ENCODE measurements at places on chromosomes 1 and 21.

- DNase-seq: no peak
Measured at GRCh38 chr1:112070677-112071076, 81.2 kb upstream of the KCND3 start.

GRCh38 chr1:68206848-68207689 is 25.3 kb downstream of the WLS start:
- no peak for DNase-seq

DNA sequence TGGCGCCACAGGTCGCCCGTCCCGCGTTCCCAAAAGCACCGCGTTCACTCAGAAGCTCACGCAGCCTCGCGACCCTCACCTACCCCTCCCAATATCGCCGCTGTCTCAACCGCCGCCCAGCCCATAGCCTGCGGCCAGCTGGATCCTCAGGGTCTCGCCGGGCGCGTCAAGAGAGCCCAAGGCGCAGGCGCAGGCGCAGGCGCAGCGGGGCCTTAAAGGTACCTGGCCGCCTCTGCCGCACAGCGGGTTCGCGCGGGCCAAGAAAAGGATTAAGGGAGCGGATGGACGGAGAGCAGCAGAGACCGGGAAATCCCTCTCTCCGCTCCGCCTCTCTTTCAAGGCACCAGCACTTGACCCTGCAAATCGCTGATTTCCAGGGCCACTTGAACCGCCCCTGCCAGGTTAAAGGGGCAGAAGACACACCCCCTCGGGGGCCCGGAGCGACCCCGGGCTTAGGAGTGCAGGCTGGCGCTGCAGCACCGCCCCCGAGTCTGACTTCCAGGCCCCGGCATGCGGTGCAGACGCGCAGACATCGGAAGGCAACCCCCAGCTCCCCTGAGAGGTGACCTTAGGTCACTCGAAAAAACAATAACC is at the start of gene NBPF20:
NBPF20 (minus strand) TSS at position 168 of the 594 bp plus-strand sequence. CDS start 20,331 bp downstream, outside the sequence.
- DNase-seq: peak; percentile 97

DNA sequence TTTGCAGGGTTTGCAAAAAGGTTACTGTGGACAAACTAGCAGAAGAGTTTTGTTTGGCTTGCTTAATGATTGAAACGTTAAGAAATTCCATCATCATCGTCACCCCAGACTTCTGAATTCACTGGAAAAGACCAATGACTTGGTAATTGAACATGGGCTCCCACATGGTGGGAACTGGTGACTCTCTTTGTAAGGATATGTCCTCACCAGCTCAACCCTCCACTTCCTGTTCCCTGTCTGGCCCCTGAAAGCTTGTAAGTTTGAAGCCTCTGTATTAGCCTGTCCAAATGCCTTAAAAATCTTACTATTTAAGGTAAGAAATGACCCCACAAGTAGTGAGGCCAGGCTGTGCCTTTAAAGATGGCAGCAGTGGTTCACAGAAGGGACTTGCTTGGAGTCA is 9.7 kb downstream of the SYT6 start:
- no peak for DNase-seq

All from D721Med (cell line).